ENCODE measurements at places on chromosomes 7 and 10.

DNA sequence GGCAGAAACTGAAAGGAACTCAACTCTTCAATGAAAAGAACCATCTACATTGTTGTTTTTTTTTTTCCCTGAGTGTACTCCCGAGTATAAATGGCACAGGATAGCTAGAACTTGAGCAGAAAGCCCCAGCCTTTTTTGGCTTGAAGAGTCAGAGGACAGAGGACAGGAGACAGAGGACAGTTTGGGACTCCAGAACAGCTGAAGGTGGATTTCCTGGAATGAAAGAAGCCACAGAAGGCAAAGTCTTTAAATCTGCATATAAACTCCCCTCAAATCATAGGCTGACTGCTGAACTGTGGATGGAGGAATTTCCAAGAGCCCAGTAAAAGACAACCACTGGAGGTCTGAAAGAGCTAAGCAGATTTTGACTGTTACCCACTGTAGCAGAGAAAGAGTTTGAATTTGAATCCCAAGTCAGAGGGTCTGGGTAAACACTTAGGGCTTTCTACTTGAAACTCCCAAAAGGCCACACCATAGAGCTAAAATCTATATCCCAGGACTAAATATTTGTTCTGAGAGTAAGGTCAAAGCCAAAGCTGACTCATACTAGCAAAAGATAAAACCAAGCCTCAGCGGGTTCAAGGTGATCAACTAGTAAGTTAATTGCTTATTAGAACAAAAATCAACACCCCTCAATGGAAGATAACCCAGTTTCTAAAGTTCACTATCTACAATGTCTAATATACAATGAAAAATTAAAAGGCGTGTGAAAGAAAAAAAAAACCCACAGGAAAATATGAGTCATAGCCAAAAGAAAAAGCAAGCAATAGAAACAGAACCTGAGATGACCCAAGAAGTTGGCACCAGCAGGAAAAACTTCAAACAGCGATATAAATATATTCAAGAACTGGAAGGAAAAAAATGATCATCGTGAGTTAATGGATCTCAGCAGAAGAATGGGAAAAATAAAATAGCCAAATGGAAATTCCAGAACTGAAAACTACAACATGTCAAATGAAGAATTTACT is 1.8 kb upstream of the OPN1SW start:
- DNase-seq = no peak

- no peak for DNase-seq
Observed at GRCh38 chr10:104574838-104575237, 66.3 kb upstream of the SORCS3 start.

DNA sequence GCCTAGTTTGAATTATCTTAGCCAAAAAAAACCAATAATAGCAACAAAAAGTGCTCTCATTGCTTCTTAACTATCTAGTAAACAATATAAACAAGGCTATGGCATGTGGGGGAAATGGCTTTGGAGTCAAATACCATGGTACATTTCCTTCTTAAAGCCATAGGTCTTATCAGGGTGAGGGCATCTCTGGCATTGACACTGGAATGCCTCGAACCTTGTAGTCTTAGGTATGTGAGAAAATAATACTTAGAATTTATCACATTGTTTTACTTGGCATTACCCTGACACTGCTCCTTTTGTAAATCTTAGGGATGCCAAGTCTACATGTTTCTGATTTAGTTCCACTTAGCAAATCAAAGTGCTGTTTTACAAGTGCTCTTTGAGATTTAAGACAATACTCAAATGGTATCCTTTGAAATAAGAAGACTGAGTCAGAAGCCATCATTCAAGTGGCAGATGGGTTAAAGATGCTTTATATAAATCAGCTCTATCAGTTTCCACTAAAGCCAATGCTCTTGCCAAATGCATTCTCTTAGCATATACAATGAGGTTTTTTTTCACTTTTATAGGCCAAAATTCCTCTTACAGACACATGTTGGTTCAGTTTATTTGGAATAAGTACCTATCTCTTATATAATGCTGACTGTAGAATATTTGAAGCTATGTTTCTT is 155.2 kb downstream of the HPSE2 start:
- no peak for DNase-seq

DNA sequence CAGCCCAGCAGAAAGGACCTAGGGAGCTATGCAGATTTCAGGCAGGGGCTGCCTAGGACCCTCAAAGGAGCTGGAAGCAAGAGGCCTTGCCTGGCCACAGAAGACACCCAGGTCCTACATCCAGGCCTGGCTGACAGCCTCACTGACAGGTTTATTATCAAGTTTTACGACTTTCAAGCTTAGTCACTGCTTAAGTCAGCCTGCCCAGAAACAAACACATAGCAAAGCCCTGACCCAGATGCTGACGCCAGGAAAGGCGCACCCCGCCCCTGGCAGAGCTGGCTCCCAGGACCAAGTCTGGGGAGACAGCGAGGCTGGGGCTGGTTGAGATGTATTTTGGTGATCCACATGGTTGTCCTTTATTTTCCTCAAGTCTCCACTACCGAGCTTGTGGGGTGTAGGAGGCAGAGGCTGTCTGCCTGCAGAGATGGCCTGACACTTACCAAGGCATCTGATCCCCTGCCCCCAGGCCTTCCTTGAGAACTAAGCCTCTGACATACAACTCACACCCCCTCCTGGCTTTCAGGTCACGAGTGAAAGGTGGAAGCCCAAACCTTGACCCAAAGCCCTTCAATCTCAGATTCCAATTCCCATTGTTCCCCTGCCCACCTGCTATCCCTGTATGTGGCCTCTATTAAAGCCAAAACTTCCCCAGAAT is 80.7 kb upstream of the EMX2 start:
- DNase-seq = no peak

DNA sequence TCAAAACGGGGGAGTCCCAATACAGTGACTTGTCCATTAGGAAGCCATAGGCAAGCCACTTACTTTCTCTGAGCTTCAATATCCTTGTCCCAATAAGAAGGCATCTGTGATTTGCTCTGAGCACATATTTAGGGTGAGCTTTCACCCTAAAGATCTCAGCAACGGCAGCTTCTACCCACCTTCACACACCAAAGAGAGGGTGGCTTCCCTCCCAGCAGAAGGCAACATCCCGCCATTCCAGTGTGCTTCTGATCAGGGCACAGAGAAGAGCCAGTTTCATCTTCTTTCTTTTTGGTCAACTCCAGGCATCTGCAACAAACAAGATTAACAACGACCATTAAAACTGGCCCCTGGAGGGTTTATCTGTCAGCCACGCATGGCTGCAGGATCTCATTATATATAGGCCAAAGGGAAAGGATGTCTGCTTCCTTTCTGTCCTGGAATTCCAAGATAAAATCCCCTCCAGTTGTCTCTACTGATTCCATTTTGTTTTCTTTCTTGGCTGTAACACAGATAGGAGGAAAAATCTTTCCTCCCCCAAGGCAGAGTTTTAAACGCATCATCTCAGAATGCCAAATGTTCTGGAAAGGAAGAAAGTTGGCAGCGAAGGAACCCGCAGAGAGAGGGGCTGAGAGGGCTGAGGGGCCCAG is 491 bp upstream of the SH2D4B start:
- DNase-seq = no peak
